NT2/D1 (cell line): ENCODE measurements at places on chromosomes 5 and 9.

GRCh38 chr5:134504629-134505300, 20.7 kb upstream of the JADE2 start:
- DNase-seq = no peak

GRCh38 chr5:149563466-149563865, 12.2 kb upstream of the CSNK1A1 start:
- DNase-seq = no peak

- no peak for DNase-seq
Measured at GRCh38 chr5:123365156-123365555, 58.0 kb downstream of the CEP120 start.

GRCh38 chr5:109718632-109719031, 28.9 kb downstream of the MAN2A1 start:
- no peak for DNase-seq

DNA sequence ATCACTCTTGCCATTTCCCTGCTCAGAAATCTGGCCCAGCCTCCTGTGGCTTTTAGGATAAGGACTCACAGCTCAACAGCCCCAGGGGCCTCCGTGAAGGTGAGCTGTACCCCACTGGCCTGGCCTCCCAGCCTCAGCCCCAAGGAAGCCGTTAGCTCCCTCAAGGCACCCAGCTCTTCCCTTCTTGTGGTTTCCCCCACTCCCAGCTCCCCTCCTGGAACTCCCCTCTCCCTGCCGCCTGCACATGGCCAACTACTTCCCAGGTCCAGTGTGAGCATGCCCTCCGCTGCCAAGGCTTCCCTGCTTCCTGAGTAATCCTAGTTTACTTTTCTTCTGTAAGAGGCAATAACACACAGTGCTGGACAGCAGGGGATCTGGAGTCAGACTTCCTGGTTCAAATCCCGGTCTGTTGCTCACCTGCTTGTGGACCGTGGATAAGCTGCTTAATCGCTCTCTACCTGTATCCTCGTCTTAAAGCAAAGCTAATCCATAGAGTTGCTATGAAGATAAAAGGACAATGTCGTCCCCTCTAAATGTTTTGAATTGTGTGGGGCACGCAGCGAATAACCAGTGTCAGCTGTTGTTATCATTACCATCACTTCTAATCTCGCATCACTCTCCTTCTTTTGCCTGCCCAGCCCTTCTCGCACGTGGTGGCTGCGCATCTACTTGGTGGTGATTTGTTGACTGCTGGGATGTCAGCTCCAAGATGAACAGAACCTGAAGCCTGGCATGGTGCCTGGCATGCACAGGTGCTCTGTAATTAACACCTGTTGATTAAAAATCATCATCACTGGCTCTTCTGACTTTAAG, 86.6 kb downstream of the C5orf15 start:
- no peak for DNase-seq

DNA sequence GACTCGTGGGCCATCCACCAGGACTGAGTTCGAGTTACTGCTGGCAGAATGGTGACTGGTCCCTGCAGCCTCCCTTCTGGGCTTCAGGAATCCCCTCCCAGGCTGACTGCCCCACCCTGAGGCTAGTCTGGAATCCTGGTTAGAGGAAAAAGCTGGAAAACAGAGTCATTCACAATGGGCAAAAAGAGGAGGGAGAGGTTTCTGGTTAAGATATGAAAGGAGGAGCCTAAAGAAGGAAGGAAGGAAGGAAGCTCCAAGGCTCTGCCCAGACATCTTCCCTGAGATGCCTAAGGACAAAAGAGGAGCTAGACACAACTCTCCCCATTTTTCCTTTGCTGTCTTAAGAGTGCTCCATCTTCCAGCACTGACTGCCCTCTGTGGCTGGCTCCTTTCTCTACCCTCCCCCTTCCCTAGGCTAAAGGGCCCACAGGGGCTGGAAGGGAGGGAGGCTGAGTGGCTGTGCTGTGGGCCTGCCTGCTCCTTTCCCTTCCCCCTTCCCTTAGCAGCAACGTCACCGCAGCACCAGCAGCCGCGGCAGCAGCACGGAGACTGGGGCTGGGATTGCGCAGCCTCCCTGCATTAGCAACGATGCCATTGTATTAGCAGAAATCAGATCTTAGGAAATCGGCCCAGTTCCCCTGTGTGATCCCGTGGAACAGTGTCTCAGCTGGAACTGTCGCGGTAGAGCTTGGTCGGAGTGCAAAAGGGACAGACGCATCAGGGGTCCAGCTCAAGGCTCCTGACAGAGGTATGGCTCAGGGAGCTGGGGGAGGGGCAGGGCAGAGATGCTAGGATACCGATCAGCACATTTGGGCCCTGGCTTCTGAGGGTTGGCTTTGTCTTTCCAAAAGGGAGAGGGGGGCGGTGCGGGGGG, 48.7 kb downstream of the RUSC2 start:
- DNase-seq = peak; percentile 59

GRCh38 chr9:127061411-127061810, 61.0 kb downstream of the ANGPTL2 start:
- no peak for DNase-seq

GRCh38 chr5:102411-103043, 10.6 kb downstream of the PLEKHG4B start:
- DNase-seq = no peak

DNA sequence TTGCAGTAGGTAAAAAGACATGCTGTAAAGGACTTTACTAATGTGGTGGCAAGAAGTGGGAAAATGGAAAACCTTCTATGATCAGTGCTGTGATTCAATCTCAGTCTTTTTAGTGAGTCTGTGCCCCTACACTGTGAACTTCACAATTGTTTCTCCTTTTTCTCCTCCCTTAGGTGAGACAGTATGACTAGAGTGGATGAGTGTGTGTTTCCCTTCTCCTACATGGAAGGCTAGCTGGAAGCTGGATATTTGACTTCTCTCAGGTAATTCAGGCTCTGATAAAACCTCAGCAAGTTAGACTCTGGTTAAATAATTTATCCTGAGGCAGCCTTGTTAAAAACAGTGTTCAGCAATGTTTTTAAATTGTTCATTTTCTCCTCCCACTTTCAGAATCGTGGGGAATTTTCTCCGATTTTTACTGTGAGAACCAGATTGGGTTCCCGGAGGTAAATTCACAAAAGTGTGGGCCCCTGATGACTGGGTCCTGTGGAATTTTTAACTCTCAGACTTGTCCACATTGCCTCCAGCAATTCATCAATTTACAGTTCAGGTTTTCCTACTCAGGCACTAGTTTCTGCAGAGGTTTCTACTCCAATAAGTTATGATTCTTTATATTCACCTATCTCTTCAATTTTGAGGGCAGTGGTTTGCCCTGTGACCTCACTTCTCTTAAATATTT, 149.1 kb upstream of the PIK3R1 start:
- no peak for DNase-seq

DNA sequence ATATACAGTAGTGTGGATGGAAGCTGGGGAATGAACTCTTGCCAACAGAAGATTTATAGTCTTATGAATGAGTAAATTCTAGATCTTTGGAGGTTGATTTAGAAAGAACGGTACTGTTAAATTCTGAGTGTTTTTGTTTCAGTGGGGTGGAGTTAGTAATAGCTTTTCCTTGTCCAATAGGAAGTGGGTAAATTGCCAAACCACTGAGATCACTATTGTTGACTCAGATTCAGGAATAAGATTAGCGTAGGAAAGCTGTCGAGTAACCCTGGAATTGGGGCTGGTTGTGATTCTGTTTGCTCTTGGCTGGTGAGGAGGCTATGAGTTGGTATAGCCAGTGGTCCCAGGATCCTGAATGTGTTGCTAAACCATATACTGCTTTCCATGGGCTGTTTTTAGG, 155.6 kb downstream of the ARHGAP26 start:
- no peak for DNase-seq

GRCh38 chr5:90740244-90740799, 181.7 kb downstream of the ADGRV1 start:
- no peak for DNase-seq

- DNase-seq = no peak
Measured at GRCh38 chr9:136533775-136534157, 12.1 kb downstream of the NOTCH1 start.

DNA sequence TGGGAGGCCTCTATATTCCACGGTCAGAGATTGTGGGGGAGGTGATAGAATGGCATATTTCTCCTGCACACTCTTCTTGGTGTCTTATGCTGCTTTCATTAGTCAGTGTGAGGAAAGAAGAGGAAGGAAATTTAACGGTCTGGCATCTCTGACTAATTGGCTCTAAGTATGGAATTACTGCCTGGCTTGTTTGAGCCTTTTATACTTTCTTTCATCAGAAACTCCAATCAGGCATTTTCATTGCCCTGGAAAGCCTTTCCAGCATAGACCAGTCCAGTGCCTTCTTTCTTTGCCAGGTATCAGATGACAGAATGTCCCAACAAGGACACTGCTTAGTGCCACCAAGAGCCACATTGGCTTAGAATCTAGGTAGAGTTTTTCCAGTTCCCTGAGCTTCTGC, 30.2 kb downstream of the CYSTM1 start:
- no peak for DNase-seq

- no peak for DNase-seq
Measured at GRCh38 chr5:43231977-43232376, 40.0 kb downstream of the NIM1K start.

GRCh38 chr9:14401911-14402310, 88.0 kb upstream of the NFIB start:
- DNase-seq = no peak

- DNase-seq = no peak
Measured at GRCh38 chr9:127927988-127928675, 2.4 kb downstream of the PIP5KL1 start.

- no peak for DNase-seq
Measured at GRCh38 chr5:322281-322941, 897 bp downstream of the AHRR start.

GRCh38 chr5:179128041-179128365, 67.8 kb downstream of the ZNF354C start:
- no peak for DNase-seq

- DNase-seq = no peak
Measured at GRCh38 chr9:115944166-115944948, 209.2 kb upstream of the PAPPA start.

DNA sequence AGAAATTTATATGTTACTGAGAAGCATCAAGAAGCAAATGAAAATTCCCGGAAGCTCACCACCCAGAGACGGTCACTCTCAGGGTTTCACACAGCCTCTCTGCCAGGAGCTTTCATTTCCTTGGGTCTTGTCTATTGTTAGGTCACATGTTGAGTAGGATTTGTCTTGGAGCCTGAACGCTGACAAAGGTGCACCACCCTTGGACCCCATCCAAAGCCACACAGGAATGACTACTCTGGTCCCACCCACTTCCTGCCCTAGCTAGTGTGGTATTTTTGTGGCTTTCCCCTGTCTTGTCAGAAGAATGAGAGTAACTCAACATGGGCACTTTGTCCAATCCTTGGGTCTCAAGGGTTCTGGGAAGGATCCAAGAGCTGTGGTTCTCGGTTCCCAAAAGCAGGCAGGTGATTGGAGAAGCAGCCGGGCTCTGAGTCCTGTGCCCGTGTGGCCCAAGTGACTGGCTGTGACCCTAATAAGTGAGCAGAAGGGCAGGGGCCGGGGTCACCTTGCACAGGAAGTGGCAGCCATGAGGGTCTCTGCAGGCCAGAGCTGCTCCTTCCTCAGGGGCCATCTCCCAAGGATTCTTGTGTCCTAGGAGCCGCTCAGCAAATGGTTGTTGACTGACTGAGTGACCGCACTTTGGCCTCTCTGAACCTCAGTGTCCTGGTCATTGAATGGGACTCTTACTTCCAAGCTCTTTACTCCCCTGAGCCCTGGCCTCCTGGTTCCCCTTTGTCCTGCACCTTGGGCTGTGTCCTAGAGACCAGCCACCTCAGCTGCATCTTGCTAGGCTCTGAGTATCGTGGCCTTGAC, 6.9 kb downstream of the FGD3 start:
- DNase-seq = no peak

- DNase-seq = no peak
Measured at GRCh38 chr9:124311283-124311682, 53.5 kb downstream of the NEK6 start.

- no peak for DNase-seq
Measured at GRCh38 chr9:680106-680505, 161.4 kb upstream of the DMRT1 start.

GRCh38 chr5:2201832-2202231, 319.1 kb upstream of the IRX4 start:
- DNase-seq = no peak

DNA sequence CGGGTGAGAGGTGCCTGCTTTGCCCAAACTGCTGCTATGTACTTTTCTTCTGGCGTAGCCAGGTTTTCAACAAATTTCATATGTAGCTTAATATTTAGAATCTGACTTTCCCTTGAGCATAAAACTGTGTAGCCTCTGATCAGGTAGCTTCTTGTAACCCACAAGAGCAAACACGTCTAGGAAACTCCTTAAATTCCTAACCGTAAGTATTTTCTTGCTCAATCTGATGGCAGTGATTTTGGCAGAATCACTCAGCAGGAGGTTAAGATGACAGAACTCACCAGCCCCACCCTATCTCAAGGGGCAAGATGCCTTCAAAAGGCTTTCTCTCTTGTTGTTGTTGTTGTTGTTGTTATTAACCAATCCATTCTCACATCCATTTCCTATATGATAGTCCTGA, 20.8 kb downstream of the CKMT2 start:
- DNase-seq = no peak

DNA sequence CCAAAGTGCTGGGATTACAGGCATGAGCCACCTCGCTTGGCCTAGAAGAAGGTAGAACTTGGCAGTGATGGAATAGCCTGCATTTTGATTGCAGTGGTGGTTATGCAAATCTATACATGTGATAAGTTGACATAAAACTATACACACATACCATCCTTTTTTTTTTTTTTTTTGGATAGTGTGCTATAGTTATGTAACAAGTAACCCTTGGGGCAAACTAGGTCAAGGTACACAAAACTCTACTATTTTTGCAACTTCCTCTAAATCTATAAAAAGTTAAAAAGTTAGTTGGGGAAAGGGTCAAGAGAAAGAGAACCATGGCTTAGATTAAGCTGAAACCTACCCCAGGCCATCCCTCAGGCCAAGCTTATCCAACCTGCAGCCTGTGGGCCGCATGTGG, 11.1 kb downstream of the TRIM14 start:
- no peak for DNase-seq

DNA sequence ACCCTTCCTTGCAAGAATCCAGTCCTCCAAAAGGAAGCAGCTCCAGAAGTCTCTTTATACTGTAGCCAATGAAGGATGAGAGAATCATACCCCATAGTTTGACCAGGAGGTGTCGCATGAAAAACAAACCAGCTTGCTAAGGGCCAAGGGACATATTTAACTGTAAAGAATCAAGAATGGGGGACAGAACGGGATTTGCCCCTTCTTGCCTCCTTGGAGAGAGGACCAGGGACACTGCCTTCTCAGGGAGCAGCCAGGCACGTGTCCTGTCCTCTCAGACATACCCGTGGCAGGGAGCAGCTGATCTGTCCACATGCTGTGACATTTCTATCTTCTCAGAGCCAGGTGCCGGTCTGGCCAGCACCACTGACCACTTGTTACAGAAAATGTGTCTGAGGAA, 11.7 kb downstream of the PRUNE2 start:
- DNase-seq = no peak

GRCh38 chr5:176740702-176741496, 69.5 kb upstream of the UNC5A start:
- DNase-seq = no peak
